ENCODE measurements at places on chromosomes 2 and 18.

- no peak for DNase-seq
These were observed 22.1 kb downstream of the IKZF2 start for GRCh38 chr2:213129311-213129710.

DNA sequence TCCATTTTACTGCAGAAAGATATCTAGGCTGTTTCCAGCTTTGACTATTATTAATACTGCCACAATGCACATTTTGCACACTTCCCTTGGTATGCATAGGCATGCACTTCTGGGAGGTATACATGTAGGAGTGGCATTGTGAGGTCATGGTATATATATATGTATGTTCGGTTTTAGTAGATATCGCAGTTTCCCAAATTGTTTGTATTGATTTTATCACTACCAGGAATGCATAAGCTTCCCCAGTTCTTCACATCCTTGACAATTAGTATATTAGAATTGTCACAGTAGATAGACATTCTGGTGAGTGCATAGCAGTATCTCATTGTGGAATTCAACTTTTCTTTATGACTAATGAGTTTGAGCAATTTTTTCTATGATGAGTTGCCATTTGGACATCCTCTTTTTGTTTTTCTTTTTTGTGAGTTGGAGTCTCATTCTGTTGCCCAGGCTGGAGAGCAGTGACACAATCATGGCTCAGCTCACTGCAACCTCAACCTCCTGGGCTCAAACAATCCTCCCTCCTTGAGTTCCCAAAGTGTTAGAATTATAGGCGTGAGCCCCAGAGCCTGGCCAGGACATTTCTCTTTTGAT is 4.2 kb upstream of the GRB14 start:
- no peak for DNase-seq

- DNase-seq: no peak
These were observed 836.3 kb upstream of the ACVR2A start for GRCh38 chr2:147008481-147008880.

DNA sequence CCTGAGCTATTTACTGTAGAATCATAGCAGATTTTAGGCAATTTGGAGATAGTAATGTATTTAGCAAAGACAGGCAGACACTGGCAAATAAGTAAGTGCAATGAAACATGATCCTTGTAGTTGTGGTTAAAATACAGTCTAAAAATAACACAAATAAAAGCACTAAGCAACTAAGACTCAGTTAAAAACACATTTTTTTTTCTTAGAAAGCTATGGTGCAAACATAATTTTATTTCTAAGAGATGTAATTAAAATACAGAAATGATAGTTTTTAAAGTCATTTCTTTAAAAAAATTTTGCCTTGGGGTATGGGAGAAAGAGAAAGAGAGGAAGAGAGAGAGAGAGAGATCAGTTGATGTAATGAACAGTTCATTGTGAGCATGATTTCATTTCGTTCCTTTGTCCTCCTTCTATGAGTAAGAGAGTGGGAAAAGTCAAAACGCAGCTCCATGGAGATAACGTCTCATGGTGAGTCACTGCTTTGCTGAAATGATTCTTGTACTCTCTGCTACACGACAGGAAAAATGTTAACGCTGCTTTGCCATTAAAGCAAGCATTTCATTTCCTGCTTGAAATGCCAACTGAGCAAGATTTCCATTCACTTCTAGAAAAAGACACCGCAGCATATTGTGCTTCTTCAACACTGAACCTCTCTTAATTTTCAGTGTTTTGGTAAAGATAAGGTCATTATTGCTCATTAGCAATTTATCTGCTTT is 61.3 kb upstream of the PGAP1 start:
- no peak for DNase-seq

- no peak for DNase-seq
These were observed 198.7 kb downstream of the ANAPC1 start for GRCh38 chr2:111685342-111685741.

DNA sequence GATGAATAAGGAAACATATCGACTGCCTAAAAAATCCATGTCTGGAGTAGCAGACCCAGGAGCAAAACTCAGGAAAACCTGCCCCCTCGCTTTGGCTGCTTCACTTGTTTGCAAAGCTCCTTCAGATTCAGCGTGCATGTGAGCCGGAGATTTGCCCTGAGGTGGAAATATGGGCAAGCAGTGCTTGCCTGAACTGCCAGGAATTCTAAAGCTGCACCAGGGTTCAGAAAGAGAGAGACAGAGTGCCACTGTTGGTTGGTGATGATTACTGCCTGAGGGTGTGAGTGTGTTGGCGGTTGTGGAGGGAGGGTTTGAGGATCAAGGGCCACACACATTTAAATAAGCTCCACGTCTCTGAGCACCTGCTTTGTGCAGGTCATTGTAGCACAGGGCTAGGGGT is 139.6 kb upstream of the RGPD4 start:
- no peak for DNase-seq

- no peak for DNase-seq
These were observed 432.0 kb upstream of the FAM98A start for GRCh38 chr2:34031097-34031496.

GRCh38 chr2:235115521-235115920 is 163.7 kb downstream of the SH3BP4 start:
- no peak for DNase-seq

DNA sequence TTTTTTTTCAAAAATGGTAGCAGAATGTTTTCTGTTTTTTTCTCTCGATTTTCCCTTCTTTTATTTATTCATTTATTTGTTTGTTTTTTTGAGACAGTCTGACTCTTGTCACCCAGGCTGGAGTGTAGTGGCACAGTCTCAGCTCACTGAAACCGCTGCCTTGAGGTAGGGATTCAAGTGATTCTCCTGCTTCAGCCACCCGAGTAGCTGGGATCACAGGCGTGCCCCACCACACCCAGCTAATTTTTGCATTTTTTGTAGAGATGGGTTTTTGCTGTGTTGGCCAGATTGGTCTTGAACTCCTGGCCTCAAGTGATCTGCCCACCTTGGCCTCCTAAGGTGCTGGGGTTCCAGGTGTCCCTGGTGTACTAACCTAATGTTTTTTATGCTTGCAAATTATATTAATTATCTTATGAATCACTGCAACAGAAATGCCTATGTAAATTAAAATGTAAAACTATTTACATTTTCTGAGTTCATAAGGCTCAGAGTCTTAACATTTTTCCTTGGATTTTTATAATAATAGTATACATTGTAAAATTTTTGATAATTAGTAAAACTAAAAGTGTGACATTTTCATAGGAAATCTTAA is 19.2 kb downstream of the MTA3 start:
- no peak for DNase-seq

- DNase-seq: peak; percentile 80
These were observed 131.5 kb downstream of the SMAD7 start for GRCh38 chr18:48819276-48819675.

- DNase-seq: no peak
These were observed 118.8 kb upstream of the MAP2 start for GRCh38 chr2:209305026-209305425.

DNA sequence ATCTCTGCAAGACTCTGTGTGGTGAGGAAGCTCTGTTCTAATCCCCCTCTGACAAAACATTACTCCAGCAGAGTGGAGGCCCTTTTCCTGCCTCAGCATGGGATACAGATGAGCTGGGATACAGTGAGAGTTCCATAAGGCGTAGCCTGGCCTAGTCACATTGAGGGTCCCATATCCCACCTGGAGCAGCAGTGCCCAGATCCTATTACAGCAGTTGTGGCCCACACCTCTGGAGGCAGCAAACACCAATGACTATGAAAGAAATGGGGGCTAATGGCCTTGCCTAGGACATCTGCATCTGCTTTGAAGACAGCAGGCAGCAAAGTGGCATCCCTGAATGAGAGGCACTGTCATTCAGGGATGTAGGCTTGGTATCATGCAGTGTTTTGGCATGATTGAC is 534.5 kb downstream of the TDRD15 start:
- no peak for DNase-seq

GRCh38 chr2:177291701-177292100 is 27.2 kb upstream of the NFE2L2 start:
- DNase-seq: no peak

Measured in left lobe of liver (tissue), 2 donors.